ENCODE measurements at places on chromosomes 16 and 17. TPM values are rescaled to one million over a fixed set of nuclear protein-coding genes. Genes with fewer than 3 reads are reported as not detected.
A peak's percentile ranks its signal among the peaks of the same experiment; 100 is the strongest.

DNA sequence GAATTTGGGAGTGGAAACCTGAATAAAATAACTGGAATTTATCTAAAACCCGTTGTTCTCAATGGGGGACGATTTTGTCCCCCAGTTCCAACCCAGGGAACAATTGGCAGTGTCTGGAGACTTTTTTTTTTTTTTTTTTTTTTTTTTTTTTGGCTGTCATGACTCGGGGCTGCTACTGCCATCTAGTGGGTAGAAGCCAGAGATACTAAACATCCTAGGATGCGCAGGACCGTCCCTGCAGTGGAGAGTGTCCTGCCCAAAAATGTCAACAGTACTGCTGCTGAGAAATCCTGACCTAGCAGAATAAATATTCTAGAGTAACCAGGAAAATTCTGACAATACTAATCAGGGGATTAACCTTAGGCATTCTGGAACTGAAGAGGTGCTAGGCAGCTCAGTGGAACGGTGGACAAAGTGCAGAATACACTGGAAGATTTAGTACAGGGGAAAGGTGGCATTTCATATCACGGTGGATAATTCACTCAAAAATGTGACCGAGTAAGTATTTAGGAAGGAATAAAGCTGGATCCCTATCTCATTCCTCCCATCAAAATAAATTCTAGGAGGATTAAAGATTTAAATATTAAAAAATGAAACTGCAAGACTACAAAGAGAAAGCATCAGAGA, 107.6 kb downstream of the SPECC1 start:
- DNase-seq = peak; percentile 53

Gene KRTAP2-2
- total RNA-seq = 1.2 TPM

GRCh38 chr16:25366078-25366477, 108.4 kb upstream of the ZKSCAN2 start:
- no peak for DNase-seq

Gene PTGES3L
- total RNA-seq = 1.7 TPM

Gene PLXDC1
- total RNA-seq = 1.8 TPM

DNA sequence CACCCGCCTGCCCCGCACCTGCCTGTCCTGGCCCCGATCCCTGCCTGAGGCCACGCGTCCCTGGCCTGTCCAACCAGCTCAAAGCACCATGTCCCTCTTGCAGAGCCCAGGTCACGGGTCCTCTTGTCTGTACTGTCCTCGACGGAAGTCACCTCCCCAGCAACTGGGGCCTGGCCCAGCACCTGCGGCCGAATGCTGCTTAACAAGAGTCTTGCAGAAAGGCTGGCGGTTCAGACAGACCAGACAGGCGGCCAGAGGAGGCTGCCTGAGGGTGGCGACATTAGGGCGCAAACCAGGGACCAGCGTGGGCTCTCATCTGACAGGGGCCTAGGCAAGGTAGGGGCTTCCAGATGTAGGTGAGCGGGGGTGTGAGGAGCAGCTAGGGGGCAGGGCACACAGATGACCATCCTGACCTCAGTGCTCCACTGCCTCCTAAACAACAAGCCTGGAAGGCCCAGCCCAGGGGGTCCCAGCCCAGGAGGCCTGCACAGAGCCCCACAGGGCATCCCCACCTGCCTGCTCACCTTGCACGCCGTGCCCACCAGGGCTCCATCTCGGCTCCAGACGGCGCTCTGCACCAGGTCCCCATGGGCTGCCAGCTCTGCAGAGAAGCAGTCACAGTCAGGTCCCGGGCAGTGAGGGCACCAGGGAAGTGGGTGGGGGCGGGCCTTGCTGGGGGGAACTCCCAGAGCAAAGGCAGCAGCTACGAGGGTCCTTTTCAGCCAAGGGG, 11.3 kb downstream of the CORO7 start:
- no peak for DNase-seq

DNA sequence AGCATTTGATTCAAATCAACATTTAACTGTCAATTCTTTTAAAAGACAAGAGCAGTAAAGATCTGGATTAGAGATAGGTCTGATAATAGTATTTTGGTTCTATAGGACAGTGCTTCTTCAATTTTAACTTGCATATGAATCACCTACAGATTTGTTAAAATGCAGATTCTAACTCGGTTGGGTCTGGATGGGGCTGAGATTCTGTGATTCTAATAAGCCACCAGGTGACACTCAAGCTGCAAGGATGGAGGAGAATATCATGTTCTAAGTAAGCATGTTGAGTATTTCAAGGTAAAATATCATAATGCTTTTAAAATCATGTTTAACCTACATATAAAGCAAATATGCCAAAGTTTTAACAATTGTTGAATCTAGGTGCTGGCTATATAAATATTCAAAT, 15.8 kb downstream of the TSPOAP1 start:
- DNase-seq = no peak

GRCh38 chr16:67933805-67934204, 2.1 kb upstream of the CTRL start:
- DNase-seq = no peak

Gene GLYR1
- total RNA-seq = 50.0 TPM

Gene CMTM2
- total RNA-seq = 0.42 TPM

- DNase-seq = no peak
Measured at GRCh38 chr17:82267575-82268379, 5.7 kb downstream of the CSNK1D start.

Gene CTRB2
- 10.0 TPM for total RNA-seq

DNA sequence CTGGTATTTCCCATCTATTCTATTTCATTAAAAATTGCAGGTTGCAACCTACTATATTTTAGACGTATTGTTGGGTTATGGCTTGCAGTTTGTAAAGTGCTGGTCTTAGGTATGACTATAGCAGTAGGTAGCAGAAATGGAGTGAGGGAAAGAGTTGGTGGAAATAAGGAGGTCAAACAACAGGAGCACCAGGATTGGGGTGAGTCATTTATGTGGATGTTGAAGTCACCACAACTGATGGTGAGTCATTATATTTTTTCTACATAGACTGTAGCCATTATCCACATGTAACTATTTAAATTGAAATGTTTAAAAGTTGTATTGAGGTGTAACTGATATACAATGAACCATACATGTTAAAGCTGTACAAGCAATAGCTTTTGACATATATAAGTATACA, 25.0 kb upstream of the HS3ST3A1 start:
- DNase-seq = peak; percentile 3

Gene SEPTIN12
- total RNA-seq = not detected

Gene G6PC1
- total RNA-seq = 0.10 TPM

DNA sequence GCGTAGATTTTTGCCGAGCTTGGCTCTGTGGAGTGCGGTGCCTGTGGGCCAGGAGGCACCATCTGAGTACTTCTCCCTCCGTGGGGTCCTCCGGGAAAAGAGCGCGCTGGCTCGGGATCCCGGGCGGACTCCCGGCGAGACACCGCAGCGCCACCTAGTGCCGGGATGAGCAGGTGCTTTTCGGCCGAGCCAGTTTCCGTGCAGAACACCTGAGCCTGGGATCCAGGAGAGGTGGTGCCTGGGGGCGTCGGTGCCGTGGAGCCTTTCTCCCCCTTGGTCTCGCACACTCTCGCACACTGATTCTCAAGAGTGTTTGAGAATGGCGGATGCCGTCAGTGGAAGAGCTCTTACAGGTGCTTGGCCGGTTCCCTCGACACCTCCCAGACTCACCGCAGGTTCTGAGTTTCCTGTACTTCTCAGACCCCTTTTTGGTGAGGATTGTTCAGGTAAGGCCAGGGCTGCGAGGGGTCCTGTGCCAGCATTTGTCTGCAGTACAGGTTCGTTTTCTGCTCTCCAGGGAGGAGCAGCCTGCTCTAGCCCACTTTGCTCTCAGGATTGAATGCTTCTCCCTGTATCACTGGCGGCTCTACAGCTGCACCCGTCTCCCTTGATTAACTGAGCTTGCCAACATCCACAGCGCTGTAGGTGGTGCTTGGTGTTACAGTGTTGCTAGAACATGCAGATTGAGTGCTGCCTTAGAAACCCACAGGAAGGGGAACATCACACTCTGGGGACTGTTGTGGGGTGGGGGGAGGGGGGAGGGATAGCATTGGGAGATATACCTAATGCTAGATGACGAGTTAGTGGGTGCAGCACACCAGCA, 23.3 kb downstream of the TBCD start:
- peak; percentile 24 for DNase-seq

Gene SEC14L5
- total RNA-seq = 0.27 TPM

Gene STX1B
- total RNA-seq = 1.6 TPM

DNA sequence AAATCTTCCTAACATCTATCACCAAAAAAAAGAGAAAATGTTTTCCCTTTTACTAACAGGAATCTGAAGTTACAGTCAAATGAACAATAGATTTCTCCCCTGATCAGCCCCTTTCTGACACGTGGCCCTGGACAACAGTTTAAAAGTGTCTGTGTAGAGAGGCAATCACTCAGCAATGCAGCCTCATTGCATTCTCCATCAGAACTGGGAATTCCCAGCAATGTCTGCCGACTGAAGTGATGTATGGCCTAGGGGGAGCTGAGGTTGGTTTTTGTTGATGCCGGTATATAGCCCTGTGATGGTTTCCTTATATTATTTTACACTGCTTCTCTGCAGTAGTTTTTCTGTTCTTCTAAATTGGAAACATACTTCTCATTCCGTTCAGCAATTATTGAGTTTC, 904.3 kb upstream of the CDH8 start:
- no peak for DNase-seq

GRCh38 chr16:25593260-25593659, 98.5 kb upstream of the HS3ST4 start:
- DNase-seq = no peak

DNA sequence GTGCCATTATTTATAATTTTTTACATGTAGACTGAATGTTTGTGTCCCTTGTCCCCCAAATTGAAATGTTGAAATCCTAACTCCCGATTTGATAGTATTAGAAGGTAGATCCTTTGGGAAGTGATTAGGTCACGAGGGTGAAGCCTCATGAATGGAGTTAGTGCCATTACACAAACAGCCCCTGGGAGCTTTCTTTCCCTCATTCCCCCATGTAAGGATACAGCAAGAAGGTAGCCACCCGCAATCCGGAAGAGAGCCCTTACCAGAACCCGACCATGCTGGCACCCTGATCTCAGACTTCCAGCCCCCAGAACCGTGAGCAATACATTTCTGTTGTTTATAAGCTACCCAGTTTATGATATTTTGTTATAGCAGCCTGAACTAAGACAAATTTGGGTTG, 143.2 kb downstream of the NPIPB5 start:
- DNase-seq = no peak

- DNase-seq = no peak
Measured at GRCh38 chr16:50598256-50598894, 50.2 kb downstream of the NKD1 start.

Measured in HCT116 (cell line).